ENCODE measurements at places on chromosomes 6 and 20.

GRCh38 chr6:135919026-135919425 is 67.5 kb downstream of the PDE7B start:
- no peak for DNase-seq

- DNase-seq = no peak
Observed at GRCh38 chr6:15661853-15662325, 939 bp downstream of the DTNBP1 start.

DNA sequence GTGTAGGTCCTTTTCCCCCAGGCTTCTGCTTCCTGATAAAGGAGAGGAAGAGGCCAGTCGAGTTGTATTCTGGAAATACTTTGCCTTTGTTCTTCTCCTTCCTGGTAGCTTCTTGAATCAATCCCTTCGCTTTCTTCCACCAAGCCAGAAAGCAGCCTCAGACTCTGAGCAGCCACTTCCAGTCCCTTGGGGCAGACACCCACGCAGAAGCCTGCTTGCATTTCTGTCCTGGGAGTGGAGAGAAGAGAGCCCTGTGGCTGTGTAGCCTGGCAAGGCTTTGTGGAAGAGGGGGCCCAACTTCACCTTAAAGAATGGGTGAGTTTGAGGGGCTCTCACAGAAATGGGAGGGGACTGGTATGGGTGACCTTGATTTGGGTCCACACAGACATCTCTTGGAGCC is 211.0 kb upstream of the SSTR4 start:
- no peak for DNase-seq

DNA sequence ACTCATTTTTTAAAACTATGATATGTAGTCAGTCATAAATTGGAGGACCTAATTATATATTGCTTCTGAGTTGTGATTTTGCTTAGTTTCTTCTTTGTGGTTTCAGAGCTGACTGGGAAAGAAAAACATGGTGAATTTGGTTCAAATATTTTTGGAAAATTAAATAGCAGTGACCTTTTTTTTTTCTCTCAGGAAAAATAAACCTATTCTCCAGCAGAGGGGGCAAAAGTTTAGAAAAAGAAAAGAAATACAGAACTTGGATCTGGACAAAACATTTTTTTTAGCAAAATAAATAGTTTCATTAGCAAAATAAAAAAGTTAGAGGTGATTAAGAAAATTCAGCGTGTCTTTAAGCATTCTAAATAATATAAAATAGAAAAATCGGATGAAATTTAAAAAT is 10.2 kb downstream of the COL10A1 start:
- DNase-seq = no peak

- no peak for DNase-seq
Observed at GRCh38 chr6:168338777-168339176, 19.2 kb upstream of the DACT2 start.

DNA sequence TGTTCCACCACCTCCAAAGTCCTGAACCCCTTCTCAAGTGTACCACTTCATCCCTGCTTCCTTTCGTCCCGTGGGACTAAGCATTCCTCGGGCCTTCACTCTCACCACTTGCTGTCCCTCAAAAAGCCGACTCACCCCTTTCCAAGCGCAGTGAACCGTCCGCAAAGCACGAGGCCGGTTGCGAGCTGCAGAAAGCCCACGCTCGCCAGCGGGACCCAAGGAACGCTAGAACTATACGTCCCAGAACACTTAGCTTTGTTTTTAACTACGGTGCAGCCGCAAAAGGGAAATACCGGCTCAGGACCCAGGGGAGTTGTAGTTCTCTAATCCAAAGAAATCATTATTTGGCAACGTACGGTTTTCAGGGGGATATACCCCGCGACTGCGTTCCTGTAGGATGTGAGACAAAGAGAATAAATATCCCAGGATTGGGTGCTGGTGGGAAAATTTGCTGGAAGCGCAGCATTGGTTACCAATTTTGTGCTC is 416 bp upstream of the POLR1H start:
- DNase-seq = no peak

DNA sequence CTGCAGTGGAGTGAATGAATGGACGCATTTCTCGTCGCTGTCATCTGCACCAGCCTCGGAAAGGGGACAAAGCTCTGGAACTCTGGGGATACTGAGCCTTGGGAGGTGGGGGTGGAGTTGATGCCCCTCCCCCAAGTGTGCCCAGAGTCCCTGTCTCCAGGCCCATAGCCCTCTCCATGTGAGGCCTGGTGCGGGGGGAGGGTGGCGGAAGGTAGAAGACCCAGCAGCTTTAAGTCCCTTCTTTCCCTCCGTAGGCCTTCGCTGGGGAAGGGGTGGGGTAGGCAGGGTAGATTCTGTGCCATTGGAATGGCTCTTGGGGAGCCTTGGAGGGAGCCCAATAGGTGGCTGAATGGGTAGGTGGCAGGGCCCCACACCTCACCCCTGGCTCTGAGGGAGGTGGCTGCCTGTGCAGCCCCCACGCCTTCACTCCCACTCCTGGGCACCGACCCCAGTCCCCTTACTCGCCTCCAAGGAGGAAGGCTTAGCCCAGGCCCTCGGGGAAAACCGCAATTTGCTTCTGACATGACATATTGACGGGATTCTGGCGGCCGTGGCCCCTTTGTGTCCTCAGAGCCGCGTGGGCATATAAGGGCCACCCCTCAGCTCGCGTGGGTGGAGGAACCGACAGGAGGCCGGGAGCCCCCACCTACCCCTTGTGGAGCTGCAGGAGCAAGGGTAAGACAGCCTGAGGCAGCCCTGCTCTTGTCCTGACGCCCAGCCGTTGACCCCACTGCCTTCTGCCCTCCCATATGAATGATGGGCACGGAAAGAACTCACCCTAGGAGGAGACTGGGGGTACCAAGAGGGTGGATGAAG is at the start of gene BPIFB3:
TSS of gene BPIFB3 (plus strand) at position 613 of the 816 bp plus-strand sequence. CDS start 1,533 bp downstream, outside the sequence.
- no peak for DNase-seq

DNA sequence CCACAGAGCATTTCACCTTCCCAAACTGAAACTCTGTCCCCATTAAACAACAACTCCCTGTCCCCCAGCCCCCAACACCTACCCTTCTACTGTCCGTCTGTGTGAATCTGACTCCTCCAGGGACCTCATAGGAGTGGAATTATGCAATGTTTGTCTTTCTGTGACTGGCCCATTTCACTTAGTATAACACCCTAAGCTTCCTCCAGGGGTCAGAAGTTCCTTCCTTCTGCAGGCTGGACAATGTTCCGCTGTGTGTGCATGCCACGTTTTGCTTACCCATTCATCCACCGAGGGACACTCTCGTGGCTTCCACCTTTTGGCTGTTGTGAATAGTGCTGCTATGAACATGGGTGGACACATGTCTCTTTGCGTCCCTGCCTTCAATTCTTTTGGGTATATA is 37.6 kb upstream of the MPC1 start:
- DNase-seq = no peak

DNA sequence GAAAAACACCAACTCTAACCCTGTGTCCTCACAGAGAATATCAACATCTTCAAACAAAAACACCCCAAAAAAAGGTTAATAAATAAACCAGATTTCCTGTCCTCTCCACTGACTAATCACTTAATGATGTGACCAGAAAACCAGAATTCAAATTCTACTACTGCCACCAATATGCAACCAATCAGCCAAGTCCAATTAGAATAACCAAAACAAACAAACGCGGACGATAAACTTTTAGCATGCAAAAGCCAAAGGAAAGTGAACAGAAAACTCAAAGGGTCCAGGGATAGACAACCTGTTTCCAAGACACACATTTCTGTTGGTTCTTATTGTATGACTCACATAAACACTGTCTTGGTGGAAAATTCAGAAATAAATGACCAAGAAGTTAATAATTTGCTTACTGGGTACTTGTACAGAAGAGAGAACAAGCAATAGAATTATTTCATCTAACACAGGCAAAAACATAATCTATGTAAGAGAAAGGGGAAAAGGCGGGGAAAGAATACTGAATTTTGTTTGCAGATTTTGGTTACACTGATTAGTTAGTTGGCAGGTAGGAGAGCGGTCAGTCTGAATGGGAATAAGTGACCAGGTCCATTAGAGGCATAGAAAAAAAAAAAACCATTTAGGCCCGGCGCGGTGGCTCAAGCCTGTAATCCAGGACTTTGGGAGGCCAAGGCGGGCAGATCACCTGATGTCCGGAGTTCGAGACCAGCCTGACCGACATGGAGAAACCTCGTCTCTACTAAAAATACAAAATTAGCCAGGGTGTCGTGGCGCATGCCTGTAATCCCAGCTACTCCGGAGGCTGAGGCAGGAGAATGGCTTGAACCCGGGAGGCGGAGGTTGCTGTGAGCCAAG is 34.1 kb downstream of the HFE start:
- no peak for DNase-seq

- no peak for DNase-seq
Observed at GRCh38 chr6:170043881-170044790, 246.7 kb downstream of the DLL1 start.

DNA sequence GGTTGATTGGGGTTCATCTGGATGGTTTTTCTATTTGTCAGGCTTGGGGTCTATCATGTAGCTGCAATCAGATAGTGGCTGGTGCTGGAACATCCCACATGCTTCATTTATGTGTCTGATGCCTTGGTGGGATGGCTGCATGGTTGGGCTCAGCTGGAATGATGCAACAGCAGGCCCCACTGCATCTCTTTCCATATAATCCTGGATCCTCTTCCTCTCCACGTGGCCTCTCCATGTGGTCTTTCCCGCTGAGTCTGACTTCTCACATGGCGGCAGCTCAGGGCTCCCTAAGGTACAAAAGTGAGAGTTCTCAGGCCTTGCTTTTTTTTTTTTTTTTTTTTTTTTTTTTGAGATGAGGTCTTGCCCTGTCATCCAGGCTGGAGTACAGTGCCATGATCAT is 65.0 kb upstream of the SUPT3H start:
- no peak for DNase-seq

DNA sequence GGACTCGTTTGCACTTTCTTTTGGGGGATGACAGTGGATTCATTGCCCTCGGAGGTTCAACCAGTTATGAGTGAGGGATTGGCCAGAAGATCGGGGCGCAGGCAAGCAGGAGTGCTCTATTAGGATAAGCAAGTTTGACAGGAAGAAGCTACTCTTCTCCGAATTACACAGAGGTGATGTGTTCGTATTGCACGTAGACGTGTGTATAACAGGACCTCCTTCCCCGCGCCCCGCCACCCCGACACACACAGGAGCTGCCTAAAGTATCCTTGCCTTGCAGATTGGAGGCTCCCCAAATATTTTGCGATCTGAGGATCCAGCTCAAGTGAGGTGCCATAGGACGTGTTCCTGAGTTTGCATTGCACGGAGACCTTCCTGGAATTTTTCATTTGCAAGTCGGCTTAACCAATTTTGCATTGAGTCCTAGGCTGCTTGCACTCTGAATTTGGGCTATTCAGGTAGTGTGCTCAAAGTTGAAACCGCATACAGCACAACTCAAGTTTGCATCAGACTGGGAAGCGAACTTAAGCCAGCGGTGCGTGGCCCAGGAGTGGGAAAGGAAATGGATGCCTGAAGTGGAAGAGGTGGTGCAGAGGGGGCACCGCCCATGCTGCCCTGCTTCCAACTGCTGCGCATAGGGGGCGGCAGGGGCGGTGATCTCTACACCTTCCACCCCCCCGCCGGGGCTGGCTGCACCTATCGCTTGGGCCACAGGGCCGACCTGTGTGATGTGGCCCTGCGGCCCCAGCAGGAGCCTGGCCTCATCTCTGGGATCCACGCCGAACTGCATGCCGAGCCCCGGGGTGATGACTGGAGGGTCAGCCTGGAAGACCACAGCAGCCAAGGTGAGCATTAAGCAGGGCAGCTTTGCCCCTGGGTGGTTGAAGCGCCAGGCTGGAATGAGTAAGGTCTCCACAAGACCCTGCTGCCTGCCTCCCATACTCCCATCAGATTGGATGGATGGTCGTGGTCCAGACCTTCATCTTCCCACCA is 770 bp downstream of the TCF19 start:
- DNase-seq = no peak

Measured in NCI-H1092 (cell line).